Germinal center (tissue), 1 donor: ENCODE measurements at places on chromosomes 2 and 18.

GRCh38 chr2:70936165-70936978 is 672 bp downstream of the ATP6V1B1 start:
- DNase-seq = no peak

DNA sequence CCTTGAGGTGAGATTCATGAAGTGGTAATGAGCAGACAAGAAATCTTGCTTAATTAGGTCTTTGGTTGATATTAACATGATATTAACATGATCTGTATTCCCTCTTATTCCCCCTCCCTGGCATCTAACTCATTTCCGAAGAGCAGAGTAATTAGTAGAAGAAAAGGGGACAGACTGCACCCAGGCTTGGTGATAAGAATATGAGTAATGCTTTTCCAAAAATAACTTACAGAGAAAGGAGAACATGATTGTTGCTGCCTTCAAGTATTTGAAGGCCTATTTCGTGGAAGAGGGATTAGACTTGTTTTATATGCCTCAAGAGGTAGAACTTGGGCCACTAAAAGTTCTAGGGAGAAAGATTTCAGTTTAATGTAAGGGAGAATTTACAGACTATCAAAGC is 130.6 kb upstream of the ATP5MC3 start:
- DNase-seq = no peak

- no peak for DNase-seq
Measured at GRCh38 chr2:2646433-2647051, 315.5 kb upstream of the MYT1L start.

GRCh38 chr2:43376523-43377198 is 150.3 kb upstream of the ZFP36L2 start:
- DNase-seq = no peak

DNA sequence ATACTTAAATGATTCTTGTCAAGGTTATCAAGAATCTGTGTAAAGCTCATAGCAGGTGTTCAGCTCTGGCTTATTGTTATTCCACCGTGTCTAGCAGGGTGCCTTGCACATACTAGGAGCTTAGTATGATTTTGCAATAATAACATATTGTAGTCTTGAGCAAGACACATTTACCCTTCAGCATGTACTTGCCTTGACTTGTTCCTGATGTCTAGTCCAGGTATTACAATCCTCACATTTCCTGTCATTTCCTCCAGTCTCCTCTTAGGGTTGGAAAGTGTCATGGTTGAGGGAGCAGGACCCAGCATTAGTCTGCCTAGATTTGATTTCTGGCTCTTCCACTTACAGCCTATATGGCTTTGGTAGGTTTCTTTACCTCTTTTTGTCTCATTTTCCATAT is 246.1 kb downstream of the RAD51AP2 start:
- no peak for DNase-seq

- DNase-seq = no peak
Measured at GRCh38 chr2:197784956-197785941, at the start of gene BOLL. Gene BOLL, minus strand, starts transcription at chr2:197785319. Its CDS starts 3,469 bp downstream, at chr2:197781850.

- no peak for DNase-seq
Measured at GRCh38 chr2:178630581-178630980, 150.3 kb downstream of the PLEKHA3 start.

DNA sequence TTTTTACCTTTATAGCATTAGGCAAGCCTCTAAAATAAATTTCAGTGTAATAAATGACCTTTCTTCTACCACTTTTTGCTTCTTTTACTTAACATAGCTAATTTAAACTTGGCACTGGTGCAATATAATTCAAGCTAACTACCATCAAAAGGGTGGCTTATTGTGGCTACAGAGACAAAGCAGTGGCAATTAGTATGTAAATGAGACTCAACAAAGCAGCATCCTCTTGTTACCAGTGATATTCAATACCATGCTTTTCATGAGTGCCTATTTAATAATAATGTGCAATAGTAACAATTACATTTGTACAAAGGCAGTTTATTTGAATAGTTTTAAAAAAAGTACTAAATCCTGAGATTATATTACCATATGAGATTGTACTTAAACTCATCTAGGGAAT is 93.4 kb downstream of the SOS1 start:
- no peak for DNase-seq

GRCh38 chr2:7102826-7103225 is 185.6 kb downstream of the RNF144A start:
- no peak for DNase-seq
